ENCODE measurements at places on chromosomes 4 and X. TPM values are rescaled to one million over a fixed set of nuclear protein-coding genes. Genes with fewer than 3 reads are reported as not detected.

GRCh38 chrX:45769761-45770582 is 569.3 kb upstream of the DIPK2B start:
- peak overlapping the region; percentile 95 for H3K27ac ChIP-seq
- H3K36me3 ChIP-seq: no peaks in the 10 kb centered on the region
- H3K4me3 ChIP-seq: peak overlapping the region; percentile 89

RRH gene
- not detected for total RNA-seq

DNA sequence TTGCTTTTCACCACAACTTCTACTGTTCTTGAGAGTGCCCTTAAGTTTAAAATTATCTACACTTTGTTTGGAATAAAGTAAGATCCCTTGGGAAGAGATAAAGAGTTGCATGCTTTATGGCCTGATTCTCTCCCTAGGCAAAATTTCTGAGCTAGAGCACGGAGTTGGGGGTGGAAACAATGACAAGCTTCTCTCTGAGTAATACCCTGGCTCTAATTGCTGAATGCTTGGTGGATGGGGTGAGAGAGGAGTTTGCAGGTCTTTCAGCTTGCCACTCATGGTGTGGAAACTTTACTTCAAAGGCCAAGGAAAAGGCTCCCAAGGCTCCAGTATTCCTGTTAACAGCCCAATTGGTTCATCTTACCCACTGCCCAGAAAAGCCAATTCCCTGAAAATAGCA is 26.1 kb upstream of the PRDM8 start:
- peaks cover 2% of the 10 kb centered on the region for H3K36me3 ChIP-seq
- H3K4me1 ChIP-seq: peaks cover 41% of the 10 kb centered on the region
- peak overlapping the region; percentile 98 for H3K27ac ChIP-seq
- H3K27me3 ChIP-seq: no peaks in the 10 kb centered on the region
- DNase-seq: no peak

ARR3 gene
- not detected for total RNA-seq

GRCh38 chr4:84737656-84738055 is 154.7 kb downstream of the CDS1 start:
- no peaks in the 10 kb centered on the region for H3K4me1 ChIP-seq
- H3K4me3 ChIP-seq: no peak overlapping the region
- DNase-seq: no peak

CACNA1F gene
- total RNA-seq: 0.47 TPM

Measured in T-helper 17 cell (primary cell).